CD14-positive monocyte (primary cell): ENCODE measurements at places on chromosomes 2 and 18.
A peak's percentile ranks its signal among the peaks of the same experiment; 100 is the strongest.

DNA sequence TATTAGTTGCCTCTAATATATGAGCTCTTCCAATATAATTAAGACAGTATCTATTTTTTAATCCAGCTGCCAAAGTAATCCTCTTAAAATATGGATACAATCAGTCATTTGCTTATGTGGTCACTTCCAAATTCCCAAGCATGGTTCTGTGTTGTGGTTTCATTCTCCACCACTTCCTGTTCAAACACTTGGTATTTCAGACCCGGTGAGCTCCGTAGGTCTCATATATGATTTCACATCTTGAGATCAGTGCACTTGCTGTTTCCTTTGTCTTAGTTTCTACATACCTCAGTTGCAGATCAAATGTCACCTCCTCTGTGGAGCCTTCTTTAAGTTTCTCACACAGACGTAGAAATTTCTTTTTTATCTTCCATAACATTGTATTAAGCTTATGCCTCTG lies 254.2 kb downstream of the KCNS3 start:
- DNase-seq: no peak

DNA sequence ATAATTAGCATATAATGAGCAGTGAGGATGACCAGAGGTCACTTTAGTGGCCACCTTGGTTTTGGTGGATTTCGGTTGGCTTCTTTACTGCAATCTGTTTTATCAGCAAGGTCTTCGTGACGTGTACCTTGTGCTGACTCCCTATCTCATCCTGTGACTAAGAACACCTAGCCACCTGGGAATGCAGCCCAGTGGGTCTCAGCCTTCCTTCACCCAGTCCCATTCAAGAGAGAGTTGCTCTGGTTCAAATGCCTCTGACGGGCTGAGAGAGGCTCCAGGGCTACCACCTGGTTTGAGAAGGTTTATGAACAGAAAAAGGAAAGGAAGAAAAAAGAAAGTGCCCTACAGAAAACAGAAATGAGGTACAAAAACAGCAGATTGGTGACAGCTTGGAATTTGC lies 738.7 kb downstream of the SOCS6 start:
- DNase-seq: no peak

DNA sequence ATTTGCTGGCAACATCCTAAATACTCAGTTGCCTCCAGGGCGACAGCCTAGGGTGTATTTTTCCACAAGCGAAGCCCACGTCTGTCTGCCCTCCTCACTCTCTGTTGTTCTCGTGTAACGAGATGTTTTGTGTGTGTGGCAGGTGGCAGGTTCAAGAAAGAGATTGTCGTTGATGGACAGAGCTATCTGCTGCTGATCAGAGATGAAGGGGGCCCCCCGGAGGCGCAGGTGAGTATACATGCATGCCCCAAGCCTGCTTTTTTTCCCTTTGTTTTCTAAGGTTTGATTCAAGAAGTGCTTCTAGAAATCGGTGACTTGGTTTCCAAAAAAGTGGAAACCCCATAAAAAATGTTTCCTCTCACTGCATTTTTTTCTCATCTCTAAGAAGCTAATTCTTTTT lies 247.0 kb downstream of the AGAP1 start:
- DNase-seq: no peak

- DNase-seq: no peak
These were observed 9.5 kb upstream of the GRHL1 start for GRCh38 chr2:9941996-9942390.

DNA sequence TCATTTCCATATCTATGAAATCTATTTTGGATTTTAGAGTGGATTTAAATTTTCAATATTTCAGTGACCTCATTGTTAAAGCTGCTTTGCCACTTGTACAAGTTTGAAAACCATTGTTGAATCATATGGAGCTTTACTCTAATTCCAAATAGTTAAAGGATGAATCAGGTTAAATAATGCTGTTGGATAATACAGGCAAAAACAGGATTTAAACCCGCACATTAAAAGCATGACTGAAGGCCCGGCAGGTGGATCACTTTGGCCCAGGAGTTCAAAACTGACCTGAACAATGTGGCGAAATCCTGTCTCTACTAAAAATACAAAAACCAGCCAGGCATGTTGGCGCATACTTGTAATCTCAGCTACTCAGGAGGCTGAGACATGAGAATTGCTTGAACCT lies 68.3 kb downstream of the RIF1 start:
- DNase-seq: no peak

- no peak for DNase-seq
These were observed 69.4 kb upstream of the POMC start for GRCh38 chr2:25237764-25238163.

DNA sequence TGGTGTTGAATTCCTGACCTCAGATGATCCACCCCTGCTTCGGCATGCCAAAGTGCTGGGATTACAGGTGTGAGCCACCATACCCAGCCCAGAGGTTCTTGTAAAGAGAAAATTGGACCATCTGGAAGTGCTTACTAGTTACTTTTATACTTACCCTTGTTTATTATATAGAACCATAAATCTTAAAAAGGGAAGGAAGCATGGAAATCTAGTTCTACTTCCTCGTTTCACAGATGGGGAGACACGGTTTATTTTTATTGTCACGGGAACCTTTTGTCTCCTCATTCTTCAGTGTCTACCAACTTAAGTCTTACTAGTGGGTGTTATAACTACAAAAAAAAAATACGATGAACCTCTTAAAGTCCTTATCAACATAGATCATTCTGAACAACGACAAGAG lies 45.8 kb upstream of the PDK1 start:
- peak; percentile 27 for DNase-seq

GRCh38 chr2:71831193-71831577 lies 316.5 kb downstream of the CYP26B1 start:
- DNase-seq: no peak

DNA sequence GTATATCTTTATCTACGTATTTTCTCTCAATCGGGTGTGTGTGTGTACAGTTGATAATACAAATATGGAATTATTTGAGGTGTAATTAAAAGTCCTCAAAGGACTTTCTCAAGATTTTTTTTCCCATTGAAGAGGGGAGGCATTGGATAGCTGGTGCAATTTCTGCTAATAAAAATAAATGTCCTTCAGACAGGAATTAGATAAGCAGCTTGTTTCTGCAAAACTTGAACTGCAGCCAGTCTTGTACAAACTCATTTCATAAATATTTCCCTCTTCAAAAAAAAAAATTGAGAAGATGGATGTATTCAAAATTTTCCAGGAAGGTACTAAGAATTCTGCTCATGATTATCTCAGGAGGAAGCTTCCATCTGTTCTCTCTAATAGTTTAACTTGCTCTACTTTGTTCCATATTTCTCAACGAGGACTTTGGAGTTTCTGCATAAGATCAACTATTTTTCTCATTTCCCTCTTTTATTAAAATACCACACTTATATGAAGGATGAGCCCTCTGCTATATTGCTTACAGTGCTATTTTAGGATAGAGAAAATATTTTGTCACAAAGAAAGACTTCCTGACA lies 33.0 kb upstream of the GLS start:
- DNase-seq: no peak

DNA sequence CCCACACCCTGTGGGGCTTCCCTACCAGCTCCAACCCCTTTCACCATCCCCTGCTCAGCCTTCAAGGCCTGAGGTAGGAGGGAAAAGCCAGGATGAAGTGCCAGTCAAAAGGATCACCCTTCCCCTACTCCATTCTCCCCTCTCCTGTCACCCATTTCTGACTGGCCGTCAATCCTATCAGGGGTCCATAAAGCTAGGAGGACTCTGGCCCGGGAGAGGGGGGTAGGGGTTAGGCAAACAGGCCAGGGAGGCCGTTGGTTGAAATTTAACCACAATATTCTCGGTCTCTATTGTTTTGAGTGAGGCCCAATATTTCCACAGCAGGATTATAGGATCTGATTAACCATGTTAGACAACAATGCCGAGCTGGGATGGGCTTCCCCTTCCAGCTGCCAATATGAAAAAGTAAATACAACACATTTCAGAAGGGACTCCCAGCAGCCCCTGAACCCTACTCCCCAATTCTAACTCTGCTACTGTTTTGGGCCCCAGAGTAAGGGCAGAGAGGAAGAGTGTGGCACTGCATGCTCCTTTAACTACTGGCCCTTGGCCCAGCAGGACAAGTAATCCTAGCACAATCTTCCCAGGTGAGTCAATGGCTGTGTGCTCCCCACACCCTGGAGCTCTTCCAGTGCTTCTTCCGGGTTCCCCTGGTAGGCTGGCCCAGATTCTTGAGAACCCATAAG lies 10.6 kb upstream of the IHH start:
- DNase-seq: no peak

GRCh38 chr2:151979694-151980093 lies 119.2 kb downstream of the CACNB4 start:
- DNase-seq: no peak

GRCh38 chr18:51192696-51193095 lies 4.8 kb downstream of the MEX3C start:
- DNase-seq: no peak

DNA sequence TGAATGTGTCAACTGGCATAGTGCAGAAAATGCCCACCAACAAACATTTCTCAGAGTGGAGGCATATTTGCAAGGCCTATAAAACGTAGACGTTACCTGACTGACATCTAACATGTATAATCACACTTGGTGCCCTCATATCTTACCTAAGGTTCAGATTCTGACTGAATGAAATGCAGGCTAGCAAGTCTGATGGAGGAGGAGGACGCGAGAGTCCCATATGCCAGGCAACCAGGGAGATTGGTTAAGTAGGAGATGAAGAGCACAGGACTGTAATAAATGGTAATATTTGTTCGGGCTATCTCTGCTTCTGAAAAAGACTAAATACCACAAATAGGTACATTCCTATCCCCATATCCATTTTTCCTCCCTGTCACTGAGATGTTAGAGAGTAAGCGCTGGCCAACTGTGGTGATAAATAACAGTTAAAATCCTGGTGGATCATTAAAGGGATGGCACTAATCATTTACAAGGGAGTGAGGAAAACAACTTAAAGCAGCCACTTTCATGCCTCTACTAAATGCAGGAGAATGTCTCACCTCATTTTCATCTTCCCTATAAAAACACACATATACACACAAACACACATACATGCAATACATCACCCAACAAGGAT lies 217.2 kb downstream of the TMEM163 start:
- DNase-seq: no peak

GRCh38 chr18:61606068-61606660 lies 272.9 kb downstream of the CDH20 start:
- DNase-seq: no peak

DNA sequence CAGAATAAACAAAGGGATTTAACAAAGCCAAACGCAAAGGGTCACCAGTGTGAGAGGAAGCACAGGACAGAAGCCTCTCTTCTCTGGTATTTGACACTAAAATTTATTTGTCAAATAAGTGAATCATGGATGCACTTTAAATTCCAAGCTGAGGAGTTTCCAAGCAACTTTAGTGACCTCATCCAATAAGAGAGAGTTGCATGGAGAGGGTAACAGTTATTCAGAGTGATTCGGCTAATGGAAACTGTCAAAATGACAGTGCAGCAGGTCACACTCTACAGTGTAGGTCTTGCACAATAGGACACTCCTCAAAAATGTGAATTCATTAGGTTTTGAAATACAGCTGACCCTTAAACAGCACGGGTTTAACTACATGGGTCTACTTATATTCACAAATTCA lies 103.9 kb upstream of the ACVR1C start:
- no peak for DNase-seq

DNA sequence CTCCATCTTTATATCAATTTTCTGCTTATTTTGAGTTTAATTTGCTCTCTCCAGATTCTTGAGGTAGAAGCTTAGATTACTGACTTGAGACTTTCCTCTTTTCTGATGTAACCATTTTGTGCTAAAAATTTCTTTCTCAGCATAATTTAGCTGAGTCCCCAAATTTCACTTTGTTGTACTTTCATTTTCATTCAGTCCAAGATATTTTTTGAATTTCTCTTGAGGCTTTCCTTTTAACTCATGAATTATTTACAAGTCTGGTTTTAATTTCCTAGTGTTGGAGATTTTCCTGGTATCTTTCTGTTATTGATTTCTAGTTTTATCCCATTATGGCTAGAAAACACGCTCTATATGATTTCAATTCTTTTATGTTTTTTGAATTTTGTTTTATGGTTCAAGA lies 144.7 kb upstream of the PGAP1 start:
- DNase-seq: no peak

GRCh38 chr18:8238507-8238906 lies 370.7 kb upstream of the RAB12 start:
- no peak for DNase-seq

GRCh38 chr2:147456779-147457178 lies 388.1 kb upstream of the ACVR2A start:
- DNase-seq: no peak

DNA sequence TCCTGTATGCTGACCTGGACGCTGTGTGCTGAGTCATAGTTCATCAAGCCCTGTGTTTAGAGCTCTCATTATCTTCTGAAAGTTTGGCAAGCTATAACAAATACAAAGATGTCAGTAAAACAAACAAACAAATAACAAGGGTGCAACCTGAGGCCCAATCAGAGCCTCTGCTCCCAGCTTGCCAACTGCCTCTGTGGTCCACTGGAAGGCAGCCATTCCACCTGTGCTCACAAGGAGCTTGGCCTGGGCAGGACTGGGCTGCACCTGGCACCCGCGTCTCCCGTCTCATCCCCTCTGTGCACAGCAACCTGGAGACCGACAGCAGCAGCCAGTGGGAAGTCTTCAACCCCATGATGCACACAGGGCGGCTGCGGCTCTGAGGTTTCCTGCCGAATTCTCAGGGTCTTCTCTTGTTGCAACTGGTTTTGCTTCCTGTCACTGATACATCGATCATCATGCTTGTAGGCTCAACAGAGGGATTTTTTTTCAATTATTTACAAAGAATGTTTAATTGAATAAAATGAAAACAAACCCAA lies 97.8 kb downstream of the TMEM18 start:
- DNase-seq: no peak

DNA sequence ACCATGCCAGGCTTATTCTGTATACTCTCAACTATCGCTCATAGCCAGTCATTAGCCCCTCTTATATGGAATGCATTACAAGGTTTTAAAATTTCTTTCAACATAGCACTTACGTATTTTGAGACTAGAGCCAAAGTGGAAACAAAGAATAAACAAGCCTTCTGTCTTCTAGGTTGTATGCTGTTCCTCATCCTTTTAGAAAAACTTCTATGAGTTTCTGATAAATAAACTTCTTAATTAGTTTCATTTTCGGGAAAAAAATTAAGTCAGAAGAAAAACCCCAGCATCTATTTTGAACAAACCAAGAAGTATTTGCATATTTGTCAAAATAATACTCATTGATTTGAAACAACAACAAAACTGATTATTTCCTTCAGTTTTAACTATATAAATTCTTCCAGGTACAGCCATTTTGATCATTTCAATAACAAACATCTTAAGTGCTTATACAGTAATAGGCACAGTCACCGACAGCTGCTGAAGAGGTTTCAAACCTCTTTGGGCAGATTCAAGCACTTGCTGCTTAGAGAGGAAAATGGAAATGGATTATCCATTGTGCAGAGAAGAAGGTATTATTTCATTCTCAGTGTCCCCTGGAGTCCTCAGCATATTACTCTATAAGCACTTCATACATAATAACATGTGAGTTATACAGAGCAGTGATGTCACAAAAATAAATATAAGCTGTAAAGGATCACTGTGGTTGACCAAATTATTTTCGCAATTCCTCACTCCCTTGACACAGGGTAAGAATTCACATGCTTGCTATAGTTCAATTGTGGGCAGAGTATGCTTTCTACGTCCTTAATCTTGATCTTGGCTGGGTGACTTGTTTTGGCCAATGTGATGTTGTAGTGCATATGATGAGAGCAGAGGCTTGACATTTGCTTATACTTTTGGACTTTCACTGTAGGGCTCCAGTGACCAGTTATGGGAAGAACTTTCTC lies 833.8 kb downstream of the TRIB2 start:
- DNase-seq: no peak
